Dermis microvascular lymphatic vessel endothelial cell (primary cell): ENCODE measurements at places on chromosomes 7 and 10. TPM values are rescaled to one million over a fixed set of nuclear protein-coding genes. Genes with fewer than 3 reads are reported as not detected.

RNLS gene
- 0.39 and 1.4 TPM in 2 replicates for total RNA-seq

CALHM3 gene
- total RNA-seq, result not detected in 2 replicates

VAX1 gene
- total RNA-seq, result not detected in 2 replicates

IFRD1 gene
- 25.5 and 30.3 TPM in 2 replicates for total RNA-seq

FKBP6 gene
- not detected in 2 replicates for total RNA-seq

FGF8 gene
- total RNA-seq, result not detected in 2 replicates

FZD8 gene
- 11.8 and 31.7 TPM in 2 replicates for total RNA-seq

SPDYE11 gene
- total RNA-seq, result not detected in 2 replicates

GPR15LG gene
- not detected in 2 replicates for total RNA-seq

CPA2 gene
- not detected in 2 replicates for total RNA-seq

LRRN3 gene
- total RNA-seq, result 0.13 TPM in 1 of 2 replicates, not detected in the other

CYP2C8 gene
- total RNA-seq, result under 0.01 TPM in 1 of 2 replicates, not detected in the other

CUBN gene
- total RNA-seq, result 6.7 and 10.7 TPM in 2 replicates

PRKCQ gene
- total RNA-seq, result 0.38 and 0.39 TPM in 2 replicates

PHYHIPL gene
- total RNA-seq, result not detected in 2 replicates

LMOD2 gene
- total RNA-seq, result not detected in 2 replicates

NPC1L1 gene
- not detected in 2 replicates for total RNA-seq

FGFR2 gene
- total RNA-seq, result 0.13 TPM in 2 replicates

IL15RA gene
- total RNA-seq, result 8.6 and 18.0 TPM in 2 replicates

C10orf67 gene
- total RNA-seq, result not detected in 2 replicates

SEPTIN14 gene
- total RNA-seq, result not detected in 2 replicates

SCART1 gene
- 0.26 and 0.76 TPM in 2 replicates for total RNA-seq

CREM gene
- 66.1 and 71.1 TPM in 2 replicates for total RNA-seq

GRB10 gene
- total RNA-seq, result 97.2 and 98.5 TPM in 2 replicates

GATA3 gene
- under 0.01 TPM in 2 replicates for total RNA-seq

ADRB1 gene
- 7.2 and 19.1 TPM in 2 replicates for total RNA-seq

C10orf88 gene
- total RNA-seq, result 9.6 and 10.1 TPM in 2 replicates

MTG1 gene
- 37.1 and 43.2 TPM in 2 replicates for total RNA-seq

IKZF1 gene
- total RNA-seq, result 0.13 and 0.38 TPM in 2 replicates

TAS2R4 gene
- 0.26 and 0.51 TPM in 2 replicates for total RNA-seq

SPDYE3 gene
- not detected in 2 replicates for total RNA-seq

GIMAP7 gene
- 64.4 and 108 TPM in 2 replicates for total RNA-seq

FRMD4A gene
- 16.3 and 19.0 TPM in 2 replicates for total RNA-seq

PARD3 gene
- total RNA-seq, result 22.6 and 37.4 TPM in 2 replicates

C10orf105 gene
- total RNA-seq, result under 0.01 TPM in 1 of 2 replicates, not detected in the other

PRSS2 gene
- not detected in 2 replicates for total RNA-seq
